Substantia nigra (tissue), 51 donors: ENCODE measurements at places on chromosomes 3 and 15.

- no peak for DNase-seq
These were observed 139.9 kb downstream of the TJP1 start for GRCh38 chr15:29682361-29682760.

DNA sequence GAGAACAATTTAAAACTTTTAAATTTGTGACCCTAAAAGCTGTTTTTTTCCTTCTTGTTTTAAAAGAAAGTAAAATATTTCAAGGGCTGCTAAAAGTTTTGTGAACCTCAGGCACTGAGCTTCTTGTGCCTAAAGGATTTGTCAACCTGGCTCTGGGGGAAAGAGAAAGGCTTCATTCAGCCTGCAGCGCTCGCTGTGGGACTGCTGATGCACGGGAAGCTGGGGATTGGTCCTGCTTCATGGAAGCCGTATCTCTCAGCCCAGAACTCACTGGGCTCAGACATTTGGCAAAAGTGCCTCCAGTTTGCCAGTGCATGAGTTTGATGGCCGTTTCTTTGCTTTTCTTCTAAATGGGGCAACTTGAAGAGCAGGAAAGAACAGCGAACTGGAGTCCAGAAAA is 30.8 kb downstream of the TPRG1 start:
- DNase-seq, result no peak

GRCh38 chr15:87648278-87648677 is 608.3 kb downstream of the NTRK3 start:
- DNase-seq, result no peak

- DNase-seq, result no peak
These were observed 30.4 kb downstream of the CDIN1 start for GRCh38 chr15:36609793-36610192.

DNA sequence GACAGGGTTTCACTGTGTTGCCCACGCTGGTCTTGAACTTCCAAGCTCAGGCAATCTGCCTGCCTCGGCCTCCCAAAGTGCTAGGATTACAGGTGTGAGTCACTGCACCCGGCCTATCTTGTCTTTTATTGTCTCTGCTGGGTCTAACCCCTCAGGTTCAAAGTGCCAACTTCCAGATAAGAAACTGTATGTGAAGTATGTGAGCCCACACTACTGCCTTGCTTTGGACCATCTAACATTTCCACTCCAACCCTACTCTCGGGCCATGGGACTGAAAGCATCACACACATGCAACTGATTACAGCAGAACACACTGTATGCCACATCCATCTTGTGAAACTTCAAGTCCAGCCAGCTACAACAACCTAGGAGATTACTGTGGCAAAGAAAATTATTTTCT is 256.1 kb upstream of the VEPH1 start:
- DNase-seq, result no peak

DNA sequence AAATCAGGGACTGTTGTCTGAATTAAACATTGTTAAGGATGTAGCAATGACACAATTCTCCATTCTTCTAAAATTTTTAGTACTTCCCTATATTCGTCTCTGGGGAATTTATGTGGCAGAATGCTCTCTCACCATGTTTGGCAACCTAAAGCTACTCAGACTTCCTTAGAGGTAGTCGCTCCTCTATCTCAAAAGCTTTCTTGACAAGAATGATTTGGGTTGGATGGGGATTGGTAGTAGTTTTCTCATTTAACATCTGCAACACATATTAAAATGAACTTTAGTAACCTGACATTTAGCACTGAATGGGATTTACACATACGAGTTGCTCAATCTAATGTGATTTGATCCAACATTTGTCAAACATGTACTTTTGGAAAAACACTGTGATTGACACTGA is 233.3 kb downstream of the RBMS3 start:
- DNase-seq, result no peak

- no peak for DNase-seq
These were observed at the start of gene PLA1A for GRCh38 chr3:119597548-119598288. Gene PLA1A, plus strand, starts transcription at chr3:119597885. Its CDS starts 29 bp downstream, at chr3:119597914.
